ENCODE measurements at places on chromosomes 16 and 17. TPM values are rescaled to one million over a fixed set of nuclear protein-coding genes. Genes with fewer than 3 reads are reported as not detected.

DNA sequence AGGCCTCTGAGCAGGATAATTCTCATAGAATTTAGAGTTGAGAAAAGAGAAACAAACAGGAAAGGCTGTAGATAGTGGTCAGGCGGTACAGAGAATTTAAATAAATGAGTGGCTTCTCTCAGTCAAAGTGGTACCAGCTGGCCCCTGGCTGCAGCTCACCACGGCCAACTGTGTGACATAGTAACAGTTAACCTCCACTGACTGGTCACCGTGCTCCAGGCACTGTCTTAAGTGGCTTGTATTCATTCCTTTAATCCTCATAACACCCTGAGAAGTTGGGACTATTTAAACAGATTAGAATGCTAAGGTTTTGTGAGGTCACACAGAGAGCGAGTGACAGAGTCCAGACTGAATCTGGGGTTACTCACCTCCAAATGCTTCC lies 108.9 kb downstream of the GNAO1 start:
- DNase-seq, result no peak

- no peak for DNase-seq
These were observed 325.9 kb downstream of the ZFHX3 start for GRCh38 chr16:72721981-72722380.

GRCh38 chr17:39658760-39659159 lies 6.4 kb upstream of the TCAP start:
- no peak for DNase-seq

DNA sequence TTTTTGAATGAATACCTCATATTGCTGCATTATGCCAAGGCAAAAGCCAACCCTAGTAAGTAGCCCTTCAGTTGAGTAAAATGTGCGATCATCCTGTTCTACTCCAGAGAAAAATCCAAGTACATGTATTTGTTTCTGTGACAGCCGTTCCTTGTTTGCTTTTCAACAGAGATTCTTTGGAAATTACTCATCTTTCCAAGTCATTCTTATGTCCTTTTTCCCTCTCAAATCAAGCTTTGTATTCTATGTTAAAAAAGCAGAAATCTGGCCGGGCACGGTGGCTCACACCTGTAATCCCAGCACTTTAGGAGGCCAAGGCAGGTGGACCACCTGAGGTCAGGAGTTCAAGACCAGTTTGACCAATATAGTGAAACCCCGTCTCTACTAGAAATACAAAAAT lies 112.9 kb upstream of the HAS3 start:
- DNase-seq, result no peak

DNA sequence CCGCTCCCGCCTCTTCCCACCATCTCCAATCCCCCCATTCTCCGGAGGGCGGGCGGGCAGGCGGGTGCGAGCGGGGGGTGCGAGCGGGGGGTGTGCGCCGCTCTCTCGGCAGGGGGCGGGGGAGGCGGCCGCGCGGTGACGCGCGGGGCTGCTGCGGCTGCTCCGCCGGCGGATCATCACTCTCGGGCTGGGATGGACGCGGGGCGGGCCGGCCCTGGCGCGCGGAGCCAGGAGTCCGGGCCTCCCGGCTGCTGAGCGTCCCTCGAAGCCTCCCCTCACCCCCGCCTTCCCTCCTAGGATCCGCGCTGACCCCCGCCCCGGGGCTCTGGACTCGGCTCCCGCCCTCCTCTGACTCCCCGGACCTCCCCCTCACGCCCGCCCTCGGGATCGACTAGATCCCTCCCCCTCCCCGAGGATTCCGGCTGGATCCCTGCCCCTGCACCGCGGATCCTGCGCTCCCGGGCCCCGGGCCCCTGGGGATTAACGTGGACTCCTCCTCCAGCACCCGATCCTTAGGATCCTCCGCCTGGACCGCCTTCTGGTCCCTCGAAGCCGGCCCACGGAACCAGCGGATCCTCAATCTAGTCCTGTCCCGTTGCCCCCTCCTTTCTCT lies 946 bp upstream of the TMEM256 start:
- peak; percentile 90 for DNase-seq

- DNase-seq, result no peak
These were observed 104.4 kb downstream of the VPS53 start for GRCh38 chr17:610276-610675.

GRCh38 chr16:84569382-84569987 lies 48.4 kb downstream of the COTL1 start:
- DNase-seq, result no peak

DNA sequence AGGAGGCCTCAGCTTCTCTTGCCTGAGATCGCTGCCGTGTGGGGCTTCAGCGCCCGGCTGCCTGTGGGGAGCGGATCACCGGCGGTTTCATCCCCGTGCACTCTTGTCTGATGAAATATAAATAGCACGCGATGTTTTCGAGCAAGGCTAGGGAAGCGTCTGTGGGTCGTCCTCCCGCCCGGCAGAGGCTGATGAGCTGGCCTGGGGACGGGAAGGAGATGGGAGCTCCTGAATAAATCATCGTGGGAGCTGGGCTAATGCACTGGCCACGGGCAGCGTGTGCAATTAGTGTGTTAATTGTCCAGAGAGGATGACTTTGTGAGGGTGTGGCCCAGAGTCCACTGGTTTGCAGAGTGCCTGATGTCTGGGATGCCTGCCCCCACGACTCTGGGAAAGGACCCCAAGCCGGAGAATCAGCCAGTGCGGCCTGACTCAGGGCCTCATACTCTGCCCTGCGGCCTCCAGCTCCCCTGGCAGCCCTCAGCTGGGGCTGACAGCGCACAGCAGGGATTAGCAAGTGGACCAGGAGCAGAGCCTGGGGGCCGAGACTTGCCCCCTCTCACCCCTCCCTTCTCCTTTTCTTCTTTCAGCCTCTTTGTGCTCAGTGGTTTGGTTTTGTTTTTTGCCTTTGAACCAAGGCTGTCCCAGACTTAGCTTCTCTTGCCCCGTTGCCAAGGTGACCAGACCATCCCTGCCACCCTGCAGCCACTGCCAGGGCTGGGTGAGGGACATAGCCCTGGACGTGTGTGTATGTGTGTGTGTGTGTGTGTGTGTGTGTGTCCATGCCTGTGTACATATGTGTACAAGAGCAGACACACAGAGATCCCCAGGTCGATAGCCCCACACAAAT lies 21.4 kb downstream of the KCNJ12 start:
- DNase-seq, result no peak

GRCh38 chr17:1651559-1651844 lies 1.8 kb upstream of the RILP start:
- no peak for DNase-seq

The KCTD13 gene
- total RNA-seq, result 35.6 TPM

The SP6 gene
- 24.3 TPM for total RNA-seq

The CSH1 gene
- not detected for total RNA-seq

The C16orf92 gene
- total RNA-seq, result not detected

The TMEM100 gene
- total RNA-seq, result 2.9 TPM

The HSD17B2 gene
- total RNA-seq, result 2.7 TPM

The AOC3 gene
- total RNA-seq, result 12.7 TPM

The HASPIN gene
- total RNA-seq, result 2.0 TPM

The GP1BA gene
- total RNA-seq, result not detected

The EME2 gene
- 26.3 TPM for total RNA-seq
